Stimulated activated CD4-positive, alpha-beta T cell treated with anti-CD3 and anti-CD28 coated beads, Interleukin-2, amount 100 ng/mL, for 4 hours (primary cell): ENCODE measurements at places on chromosomes 2 and 18.
A peak's percentile ranks its signal among the peaks of the same experiment; 100 is the strongest.

DNA sequence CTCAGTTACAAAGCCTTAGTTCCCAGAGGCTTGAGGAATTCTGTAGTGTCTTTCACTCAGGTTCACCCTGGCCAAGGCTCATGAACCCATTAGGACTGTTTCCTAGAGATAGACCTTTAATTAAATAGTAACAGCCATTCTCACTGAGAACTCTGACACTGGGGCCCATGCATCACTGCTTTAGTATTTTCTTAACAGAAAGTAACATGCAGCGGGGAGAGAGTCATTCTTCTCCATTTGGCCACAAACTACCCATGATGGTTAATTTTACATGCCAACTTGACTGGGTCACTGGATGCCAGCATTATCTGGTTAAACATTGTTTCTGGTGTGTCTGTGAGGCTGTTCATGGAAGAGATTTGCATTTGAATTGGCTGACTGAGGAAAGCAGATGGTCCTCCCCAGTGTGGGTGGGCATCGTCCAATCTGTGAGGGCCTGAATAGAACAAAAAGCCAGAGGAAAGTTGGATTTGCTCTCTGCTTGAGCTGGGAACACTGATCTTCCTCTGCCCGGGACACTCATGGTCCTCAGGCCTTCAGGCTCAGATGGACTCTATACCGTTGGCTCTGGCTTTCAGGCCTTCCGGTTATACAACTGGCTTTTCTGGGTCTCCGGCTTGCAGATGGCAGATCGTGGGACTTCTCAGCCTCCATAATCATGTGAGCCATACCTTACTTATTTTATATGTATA lies 5.6 kb upstream of the CPLX4 start:
- no peak for DNase-seq

DNA sequence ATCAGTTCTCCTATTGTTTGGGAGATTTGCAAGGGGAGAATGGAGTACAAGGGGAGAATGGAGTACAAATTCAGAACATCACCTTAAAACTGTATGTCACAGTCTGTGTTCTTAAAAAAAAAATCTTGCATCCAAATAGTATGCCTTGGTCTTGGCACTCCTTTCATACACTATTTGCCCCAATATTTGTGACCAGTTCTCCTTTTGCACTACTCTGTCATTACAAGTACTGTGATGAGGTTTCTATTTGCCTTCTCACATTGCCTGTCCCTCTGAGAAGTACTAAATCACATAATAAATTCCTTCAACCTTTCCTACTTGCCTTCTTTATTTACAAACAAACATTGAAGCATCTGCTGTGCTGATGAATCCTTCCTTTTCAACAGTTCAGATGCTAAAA lies 36.0 kb upstream of the NCK2 start:
- DNase-seq = no peak

DNA sequence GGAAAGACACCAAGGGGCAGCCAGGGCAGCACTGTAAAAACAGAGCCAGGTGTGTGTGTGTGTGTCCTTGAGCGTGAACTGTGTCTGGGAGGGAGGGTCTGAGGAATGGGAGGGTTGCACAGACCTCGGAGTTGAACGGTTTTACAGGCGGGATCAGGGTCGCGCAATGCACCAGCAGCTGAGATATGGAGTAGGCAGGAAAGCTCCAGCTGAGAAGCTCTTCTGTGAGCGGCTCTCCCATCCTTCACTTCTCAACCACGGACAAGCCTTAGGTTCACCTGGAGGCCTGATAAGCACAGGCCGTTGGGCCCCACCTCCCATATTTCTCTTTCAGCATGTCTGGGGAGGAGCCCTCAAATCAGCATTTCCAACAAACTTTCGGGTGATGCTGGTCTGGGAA lies 12.1 kb downstream of the SERTAD2 start:
- no peak for DNase-seq

DNA sequence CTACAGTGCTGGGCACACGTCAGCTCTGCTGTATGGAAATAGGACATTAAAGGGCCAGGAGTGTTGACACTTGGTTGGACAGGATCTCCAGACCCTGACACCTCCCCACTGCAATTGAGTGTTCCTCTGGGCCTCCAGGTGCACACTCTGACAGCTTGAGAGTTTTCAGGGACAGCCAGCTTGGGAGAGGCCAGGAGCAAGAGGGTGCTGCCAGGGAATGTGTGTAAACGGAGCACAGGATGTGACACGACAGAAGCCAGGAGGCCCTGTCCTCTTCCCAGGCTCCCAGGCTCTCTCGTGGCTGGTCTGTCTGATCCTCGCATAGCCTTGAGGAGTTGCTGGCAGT lies 318.1 kb upstream of the HS6ST1 start:
- DNase-seq = no peak

- DNase-seq = no peak
These were observed 137.9 kb downstream of the MGAT5 start for GRCh38 chr2:134391751-134392160.

- DNase-seq = no peak
These were observed 43.0 kb downstream of the MEMO1 start for GRCh38 chr2:31967790-31968189.

GRCh38 chr2:100278501-100278900 lies 43.8 kb downstream of the LONRF2 start:
- no peak for DNase-seq

GRCh38 chr18:50955253-50955652 lies 12.6 kb upstream of the ELAC1 start:
- DNase-seq = no peak

DNA sequence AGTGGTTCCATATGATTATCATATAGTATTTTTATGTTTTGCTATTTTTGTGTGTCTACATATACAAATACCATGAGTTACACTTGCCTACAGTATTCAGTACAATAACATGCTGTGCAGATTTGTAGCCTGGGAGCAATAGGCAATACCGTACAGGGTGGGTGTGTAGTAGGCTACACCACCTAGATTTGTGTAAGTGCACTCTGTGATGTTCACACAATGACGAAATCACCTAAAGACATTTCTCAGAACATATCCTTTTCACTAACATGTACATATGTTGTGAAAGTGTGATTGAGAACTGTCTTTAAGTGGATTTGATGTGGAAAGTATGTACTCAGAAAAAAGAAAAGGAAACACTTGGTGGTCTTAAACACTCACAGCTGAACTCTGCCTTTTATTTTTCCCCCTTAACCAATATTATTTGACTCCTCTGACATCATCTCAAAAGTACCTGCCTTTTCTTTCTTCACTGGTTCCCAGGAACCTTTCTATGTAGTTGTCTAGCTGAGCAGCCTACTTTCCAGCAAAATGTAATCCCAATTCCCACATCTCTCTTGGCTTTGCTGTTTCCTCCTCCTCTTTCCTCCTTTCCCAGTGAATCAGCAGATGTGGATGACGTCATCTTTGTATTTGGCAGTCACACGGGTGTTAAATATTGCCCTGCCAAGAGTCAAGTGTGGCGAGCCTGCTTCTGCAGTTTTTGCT lies 47.7 kb downstream of the OSBPL6 start:
- no peak for DNase-seq

DNA sequence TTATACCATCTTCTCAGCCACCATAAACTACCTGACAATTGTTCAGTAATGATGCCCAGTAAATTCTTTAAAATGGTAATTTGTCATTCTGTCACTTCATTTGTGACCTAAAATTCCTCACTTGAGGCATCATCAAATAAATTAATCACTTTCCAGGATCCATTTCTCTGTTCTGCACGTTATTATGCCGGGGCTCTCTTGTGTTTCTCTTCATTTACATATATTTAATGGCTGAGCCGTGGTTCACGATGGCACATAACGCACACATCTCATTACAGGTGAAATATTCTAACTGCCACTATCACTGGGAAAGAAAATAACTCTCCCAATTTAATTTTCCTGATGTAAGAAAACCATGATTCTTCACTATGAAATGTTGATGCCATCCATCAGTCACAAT lies 529.6 kb downstream of the NR4A2 start:
- no peak for DNase-seq

DNA sequence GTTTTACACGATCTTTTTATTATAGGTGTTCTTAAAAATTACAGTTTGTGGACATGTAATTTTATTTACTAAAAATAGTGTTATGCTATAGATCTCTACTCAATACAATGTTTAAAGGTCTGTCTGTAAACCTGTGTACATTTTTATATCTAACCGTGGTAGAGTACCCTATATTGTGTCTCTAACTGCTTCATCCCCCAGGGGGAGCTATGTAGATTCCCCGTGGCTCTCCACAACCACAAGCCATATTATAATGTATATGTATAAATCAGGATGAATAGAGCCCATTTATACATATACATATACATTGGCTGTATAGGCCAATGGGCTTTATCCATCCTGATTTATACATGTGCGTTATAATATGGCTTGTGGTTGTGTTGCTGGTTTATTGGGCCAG lies 59.4 kb downstream of the ADAM23 start:
- no peak for DNase-seq

- DNase-seq = no peak
These were observed 13.8 kb downstream of the GKN2 start for GRCh38 chr2:68938938-68939337.

DNA sequence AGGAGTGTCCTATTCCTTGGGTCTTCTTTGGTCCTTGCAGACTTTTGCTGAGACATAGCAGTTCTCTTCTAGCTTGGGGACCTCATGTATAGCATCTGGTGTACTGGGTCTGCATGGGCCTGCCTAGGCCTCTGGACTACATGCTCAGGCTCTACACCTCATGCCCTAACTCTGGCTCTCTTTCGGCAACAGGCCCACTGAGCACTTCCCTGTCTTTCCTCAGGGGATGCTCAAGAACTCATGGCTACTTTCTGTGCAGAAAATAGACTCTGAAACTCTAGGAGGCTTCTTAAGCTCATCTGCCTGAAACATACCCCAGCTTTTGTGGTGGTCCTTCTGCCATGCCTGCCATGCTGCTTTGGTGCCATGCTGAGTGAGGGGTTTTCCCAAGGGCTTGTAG lies 21.5 kb upstream of the CPS1 start:
- DNase-seq = no peak

DNA sequence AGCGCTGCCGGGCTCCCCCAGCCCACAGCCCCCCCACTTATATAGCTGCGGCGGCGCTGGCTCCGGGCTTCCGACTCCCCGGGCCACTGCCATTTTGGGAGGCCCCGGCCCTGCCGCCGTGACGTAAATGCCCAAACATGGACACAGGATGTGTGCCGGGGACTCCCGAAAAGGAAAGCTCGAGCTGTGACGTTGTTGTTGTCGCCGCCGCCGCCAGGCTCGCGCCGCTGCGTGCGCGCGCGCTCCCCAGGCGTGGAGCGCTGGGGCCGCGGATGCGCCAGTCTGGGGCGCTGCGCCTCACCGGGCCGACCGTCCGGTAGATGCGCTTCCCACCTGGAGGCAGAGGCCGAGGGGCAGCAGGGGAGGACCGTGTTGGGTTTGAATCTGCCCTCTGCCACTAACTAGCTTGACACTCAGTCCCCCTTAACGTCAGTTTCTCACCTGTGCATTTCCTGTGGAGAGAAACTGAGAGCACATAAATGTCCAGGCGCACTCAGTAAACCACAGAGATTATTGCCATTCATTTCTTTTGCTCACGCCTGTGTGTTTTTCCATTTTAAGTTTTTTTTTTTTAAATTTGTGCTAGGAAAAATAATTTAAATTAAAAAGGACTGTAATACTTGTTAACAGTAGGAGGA lies at the start of gene EGR4:
Gene EGR4, minus strand, starts transcription at position 15 of the 638 bp plus-strand sequence. CDS start 231 bp downstream, outside the sequence.
- DNase-seq = peak; percentile 90

- DNase-seq = no peak
These were observed 274.5 kb downstream of the MYCN start for GRCh38 chr2:16214861-16215260.

DNA sequence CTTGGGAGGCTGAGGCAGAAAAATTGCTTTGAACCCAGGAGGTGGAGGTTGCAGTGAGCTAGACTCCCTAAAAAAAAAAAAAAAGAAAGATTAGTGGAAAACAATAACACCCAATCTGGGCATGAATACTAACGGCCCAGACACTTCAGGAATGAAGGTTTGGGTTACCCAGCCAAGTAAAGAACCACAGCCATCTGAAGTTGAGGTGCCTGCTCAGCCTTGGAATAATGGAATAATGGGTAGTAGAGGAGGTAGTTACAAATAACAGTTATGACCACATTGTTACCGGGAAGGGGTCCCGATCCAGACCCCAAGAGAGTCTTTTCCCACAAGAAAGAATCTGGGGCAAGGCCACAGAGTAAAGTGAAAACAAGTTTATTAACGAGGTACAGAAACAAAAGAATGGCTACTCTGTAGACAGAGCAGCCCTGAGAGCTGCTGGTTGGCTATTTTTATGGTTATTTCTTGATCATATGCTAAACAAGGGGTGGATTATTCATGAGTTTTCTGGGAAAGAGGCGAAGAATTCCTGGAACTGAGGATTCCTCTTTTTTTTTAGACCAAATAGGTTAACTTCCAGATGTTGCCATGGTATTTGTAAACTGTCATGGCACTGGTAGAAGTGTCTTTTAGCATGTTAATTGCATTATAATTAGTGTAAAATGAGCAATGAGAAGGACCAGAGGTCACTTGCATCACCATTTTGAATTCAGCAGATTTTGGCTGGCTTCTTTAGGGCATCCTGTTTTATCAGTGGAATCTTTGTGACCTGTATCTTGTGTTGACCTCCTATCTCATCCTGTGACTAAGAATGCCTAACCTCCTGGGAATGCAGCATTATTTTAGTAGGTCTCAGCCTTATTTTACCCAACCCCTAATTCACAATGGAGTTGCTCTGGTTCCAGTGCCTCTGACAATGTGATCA lies 96.2 kb upstream of the HAAO start:
- DNase-seq = no peak

DNA sequence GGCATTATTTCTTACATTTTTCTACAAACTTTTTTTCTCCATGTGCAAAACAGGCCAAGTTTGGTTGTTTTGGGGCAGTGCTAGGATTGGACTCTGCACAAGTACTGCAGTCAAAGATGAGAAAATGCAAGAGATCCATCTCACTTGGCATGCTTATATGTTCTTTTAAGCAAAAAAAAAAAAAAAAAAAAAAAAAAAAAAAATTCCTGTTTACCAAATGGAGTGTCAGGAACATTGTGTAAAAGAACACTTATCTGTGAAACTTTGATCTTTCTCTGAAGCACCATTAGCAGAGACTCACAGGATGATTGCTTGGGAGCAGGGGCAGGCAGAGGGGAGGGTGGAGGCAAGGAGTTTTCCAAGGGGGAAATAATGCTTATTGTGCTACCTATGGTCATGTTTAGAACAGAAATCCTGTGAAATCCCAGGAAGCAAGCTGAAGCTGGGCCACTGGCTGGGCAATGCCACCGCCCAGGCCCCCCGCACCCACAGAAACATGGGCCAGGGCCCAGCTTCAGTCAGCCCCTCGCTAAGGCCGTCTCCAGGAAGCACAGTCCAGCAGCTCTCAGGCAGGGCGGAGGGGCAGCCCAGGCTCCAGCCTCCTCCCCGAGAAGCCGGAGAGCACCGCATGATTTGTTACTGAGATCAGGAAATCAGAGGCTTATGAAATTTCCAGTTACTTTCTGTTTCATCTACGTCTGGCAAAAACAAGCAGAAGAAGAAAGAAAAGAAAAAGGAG lies 229.4 kb downstream of the ZNF516 start:
- DNase-seq = no peak

- no peak for DNase-seq
These were observed 75.4 kb downstream of the EML4 start for GRCh38 chr2:42244520-42244919.

GRCh38 chr2:240436683-240437550 lies 1.5 kb downstream of the GPC1 start:
- no peak for DNase-seq
